ENCODE measurements at places on chromosomes 5 and 9. TPM values are rescaled to one million over a fixed set of nuclear protein-coding genes. Genes with fewer than 3 reads are reported as not detected.

DNA sequence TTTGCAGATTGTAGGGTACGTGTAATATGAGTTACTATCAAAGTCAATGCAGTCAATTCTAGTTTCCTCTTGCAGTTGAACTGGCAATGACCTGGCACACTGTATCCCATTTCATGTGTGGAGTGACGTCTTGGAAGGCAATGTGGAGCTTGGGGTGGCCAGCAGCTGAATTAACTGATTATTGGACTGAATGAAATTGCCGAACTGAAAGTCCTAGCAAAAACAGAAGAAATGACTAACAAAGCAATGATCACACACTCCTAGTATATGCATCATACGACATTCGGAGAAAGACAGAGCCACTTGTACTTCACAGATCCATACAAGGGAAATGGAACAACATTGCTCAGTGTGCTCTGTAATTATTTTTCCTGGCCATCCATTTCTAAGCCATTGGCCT lies 259.1 kb upstream of the DAPK1 start:
- H3K4me1 ChIP-seq: no peaks in the 10 kb centered on the region
- no peaks in the 10 kb centered on the region for H3K36me3 ChIP-seq
- DNase-seq: no peak
- no peak overlapping the region for H3K27ac ChIP-seq
- no peak overlapping the region for H3K4me3 ChIP-seq

DNA sequence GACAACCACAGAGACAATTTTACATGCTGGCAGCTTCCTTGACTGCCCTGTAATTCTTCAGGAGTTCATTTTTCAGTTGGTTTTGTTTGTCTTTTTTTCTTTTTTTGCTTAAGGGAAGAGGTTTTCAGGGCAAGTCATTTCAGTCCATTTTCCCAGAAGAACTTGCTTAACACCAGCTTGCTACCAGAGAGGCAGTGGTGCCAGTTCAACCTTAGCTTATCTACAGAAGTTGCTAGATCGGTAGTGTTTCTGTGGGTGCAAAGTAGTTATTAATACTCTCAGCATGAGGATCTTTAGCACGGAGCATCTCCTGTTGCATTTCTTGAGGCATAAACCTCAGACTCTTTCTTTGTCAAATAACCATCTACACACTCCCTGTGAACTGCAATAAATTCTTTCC lies 1.1 kb downstream of the SPEF2 start:
- H3K27ac ChIP-seq: no peak overlapping the region
- no peak for DNase-seq
- no peak overlapping the region for H3K4me3 ChIP-seq
- no peaks in the 10 kb centered on the region for H3K36me3 ChIP-seq
- peaks cover 6% of the 10 kb centered on the region for H3K4me1 ChIP-seq

GRCh38 chr5:72647806-72648205 lies 140.6 kb upstream of the ZNF366 start:
- no peak for DNase-seq
- H3K4me1 ChIP-seq: no peaks in the 10 kb centered on the region
- no peaks in the 10 kb centered on the region for H3K36me3 ChIP-seq

GRCh38 chr5:88829054-88829453 lies 53.9 kb downstream of the MEF2C start:
- H3K36me3 ChIP-seq: no peaks in the 10 kb centered on the region

DNA sequence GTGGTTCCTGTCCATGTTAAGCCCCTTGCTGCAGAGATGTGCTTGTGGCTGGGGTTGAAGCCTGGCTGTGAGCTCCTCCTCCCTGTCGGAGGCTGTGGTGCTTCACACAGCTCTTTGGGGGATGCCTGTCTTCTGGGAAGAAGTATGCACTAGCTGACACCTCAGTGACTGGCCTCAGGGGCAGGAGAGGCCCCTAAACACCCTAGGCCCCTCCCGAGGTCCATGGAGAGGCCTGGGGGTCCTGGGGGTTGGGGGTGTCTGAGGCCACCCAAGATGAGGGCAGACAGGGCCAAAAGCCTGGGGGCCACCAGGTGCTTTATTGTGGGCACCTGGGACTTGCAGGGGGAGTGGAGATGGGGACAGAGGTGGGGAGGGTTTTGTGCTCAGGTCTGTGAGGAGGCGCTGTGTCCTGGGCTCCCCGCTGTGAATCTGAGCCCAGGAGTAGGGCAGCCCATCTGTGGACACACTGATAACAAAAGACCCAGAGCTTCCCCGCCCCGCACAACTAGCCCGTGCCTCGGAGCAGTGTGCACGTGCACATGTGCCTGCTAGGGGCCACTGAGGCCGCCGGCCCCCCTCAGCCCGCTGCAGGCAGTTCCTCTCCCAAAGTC lies 92.0 kb downstream of the PHF2 start:
- no peaks in the 10 kb centered on the region for H3K27me3 ChIP-seq
- no peak overlapping the region for H3K4me3 ChIP-seq
- no peaks in the 10 kb centered on the region for H3K36me3 ChIP-seq
- no peak overlapping the region for H3K27ac ChIP-seq
- peak; percentile 0 for DNase-seq
- H3K4me1 ChIP-seq: no peaks in the 10 kb centered on the region

ZNF658 gene
- 3.1 TPM for total RNA-seq

GRCh38 chr9:98142925-98143481 lies 24.0 kb upstream of the TRIM14 start:
- H3K4me1 ChIP-seq: no peaks in the 10 kb centered on the region
- no peaks in the 10 kb centered on the region for H3K36me3 ChIP-seq
- DNase-seq: no peak
- no peak overlapping the region for H3K4me3 ChIP-seq
- H3K27me3 ChIP-seq: no peaks in the 10 kb centered on the region

YIPF5 gene
- 40.8 TPM for total RNA-seq

FLT4 gene
- total RNA-seq: 6.0 TPM

AP3B1 gene
- 40.3 TPM for total RNA-seq

SHC3 gene
- not detected for total RNA-seq

ANKRD34B gene
- not detected for total RNA-seq

ADGRD2 gene
- total RNA-seq: not detected

DNA sequence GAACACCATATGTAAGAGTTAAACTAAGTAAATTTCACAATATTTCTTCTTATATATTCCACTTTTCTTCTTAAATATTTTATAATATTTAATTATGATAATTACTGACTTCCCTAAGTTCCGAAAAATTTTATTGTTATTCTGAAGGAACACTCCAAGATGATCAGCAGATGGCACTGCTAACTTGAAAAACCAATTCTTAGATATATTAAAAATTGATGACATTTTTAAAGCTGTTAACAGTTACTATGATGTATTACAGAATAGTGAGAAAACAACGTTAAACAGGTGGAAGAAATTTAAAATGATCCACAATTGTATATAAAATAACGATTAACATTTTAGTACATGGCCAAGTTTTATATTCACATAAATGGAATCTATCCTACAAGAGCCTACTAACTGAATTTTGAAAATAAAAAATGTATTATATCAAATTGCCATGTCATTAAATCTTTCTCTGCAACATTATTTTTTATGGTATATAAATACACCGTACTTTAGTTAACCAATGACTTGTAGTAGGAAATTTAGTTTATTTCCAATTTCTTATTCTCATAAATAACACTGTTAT lies 30.1 kb upstream of the MUSK start:
- DNase-seq: no peak
- no peaks in the 10 kb centered on the region for H3K36me3 ChIP-seq
- no peak overlapping the region for H3K27ac ChIP-seq
- H3K4me1 ChIP-seq: no peaks in the 10 kb centered on the region
- H3K27me3 ChIP-seq: no peaks in the 10 kb centered on the region

DNA sequence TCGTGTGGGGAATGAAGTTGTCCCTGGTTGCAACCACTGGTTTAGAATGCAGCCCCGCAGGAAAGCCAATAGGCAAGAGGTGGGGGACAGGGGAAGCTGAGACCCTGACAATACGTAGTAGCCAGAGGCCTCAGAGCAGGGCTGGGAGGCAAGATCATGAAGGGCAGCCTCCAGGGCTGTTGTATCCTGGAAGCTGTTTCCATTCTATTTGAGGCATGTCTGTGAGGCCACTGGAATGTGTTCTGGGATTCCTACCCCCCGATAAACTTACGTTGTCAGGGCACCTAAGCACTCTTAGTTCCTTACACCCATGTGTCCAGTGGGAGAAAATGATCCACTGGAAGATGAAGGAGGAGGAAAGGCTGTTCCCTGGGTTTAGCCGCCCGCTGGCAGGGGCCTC lies 177.3 kb downstream of the CFAP90 start:
- no peaks in the 10 kb centered on the region for H3K4me1 ChIP-seq
- no peaks in the 10 kb centered on the region for H3K27me3 ChIP-seq
- H3K27ac ChIP-seq: no peak overlapping the region
- H3K4me3 ChIP-seq: no peak overlapping the region
